ENCODE measurements at places on chromosomes 7 and 10.

DNA sequence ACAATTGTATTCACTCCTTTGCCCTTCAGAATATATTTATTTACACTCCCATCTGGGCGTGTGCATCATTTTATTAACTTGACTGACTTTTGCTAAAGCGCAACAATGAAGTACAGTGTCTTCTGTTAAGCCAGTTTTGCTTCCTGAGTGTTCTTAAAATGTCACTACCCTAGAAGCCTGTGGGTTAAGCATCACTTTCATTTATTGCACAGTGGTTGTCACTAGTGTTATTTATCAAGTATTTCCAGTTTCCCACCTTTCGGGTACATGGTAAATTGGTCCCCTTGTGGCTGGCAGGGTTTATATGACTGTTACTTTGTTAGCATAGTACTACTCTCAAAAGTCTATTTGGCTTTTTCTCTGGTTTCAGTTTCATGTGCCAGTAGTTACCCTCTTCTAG is 3.3 kb downstream of the HILPDA start:
- DNase-seq, result no peak

- DNase-seq, result no peak
Observed at GRCh38 chr10:123743441-123744223, 77.5 kb downstream of the GPR26 start.

- DNase-seq, result peak; percentile 16
Observed at GRCh38 chr7:14892961-14893360, 9.6 kb downstream of the DGKB start.

DNA sequence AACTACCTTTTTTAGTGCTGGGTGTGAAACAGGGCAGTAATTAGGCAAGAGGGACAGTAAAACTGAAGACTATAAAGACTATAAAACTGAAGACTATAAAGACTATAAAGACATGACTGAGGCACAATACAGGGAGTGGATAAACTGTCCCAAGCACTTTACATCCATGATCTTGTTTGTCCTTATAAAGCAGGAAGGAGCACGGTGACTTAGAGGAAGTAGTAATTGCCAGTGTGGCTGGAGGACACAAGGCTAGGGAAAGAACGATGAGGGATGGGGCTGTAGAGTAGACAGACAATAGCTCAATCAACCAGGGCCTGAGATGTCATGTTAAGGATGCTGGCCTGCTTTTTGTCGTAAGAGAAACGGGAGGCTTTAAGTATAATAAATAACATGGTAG is 26.0 kb downstream of the DNAJC12 start:
- no peak for DNase-seq

GRCh38 chr10:48287417-48288391 is 13.2 kb upstream of the FRMPD2 start:
- no peak for DNase-seq

DNA sequence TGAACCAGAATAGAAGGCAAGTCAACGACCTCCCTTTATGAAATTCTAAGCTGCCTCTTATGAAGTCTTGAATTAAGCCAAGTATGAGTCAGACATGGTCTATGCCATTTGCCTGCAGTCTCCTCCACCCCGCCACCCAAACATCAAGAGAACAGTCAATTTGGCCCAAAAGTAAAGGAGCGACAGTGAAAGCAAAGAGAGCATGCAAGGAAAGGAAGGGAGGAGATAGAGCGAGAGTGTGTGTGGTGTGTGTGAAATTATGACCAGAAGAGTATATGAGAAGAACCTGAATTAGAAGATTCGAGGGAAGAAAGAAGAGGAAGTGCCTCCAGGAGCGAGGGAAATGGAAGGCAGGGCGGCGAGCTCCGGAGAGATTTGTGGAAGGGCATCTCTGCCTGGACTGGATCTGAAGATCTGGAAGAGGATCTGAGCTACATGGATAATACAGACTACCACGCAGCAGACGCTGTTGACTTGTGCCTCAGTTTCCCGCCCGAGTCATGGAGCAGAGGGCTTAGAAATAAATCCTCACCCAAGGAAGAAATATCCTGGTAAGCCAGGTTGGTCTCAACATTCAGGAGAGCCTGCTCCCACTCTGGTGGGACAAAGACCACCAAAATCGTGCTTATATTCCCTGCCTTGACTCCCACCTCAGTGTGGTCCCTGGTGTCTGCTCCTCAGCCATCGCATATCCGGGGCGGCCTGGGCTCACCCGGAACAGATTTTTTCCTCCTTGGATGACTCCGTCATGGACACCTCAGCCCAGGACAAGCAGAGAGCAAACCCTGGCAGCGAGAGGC is 459 bp downstream of the ZDHHC6 start:
- peak; percentile 17 for DNase-seq

DNA sequence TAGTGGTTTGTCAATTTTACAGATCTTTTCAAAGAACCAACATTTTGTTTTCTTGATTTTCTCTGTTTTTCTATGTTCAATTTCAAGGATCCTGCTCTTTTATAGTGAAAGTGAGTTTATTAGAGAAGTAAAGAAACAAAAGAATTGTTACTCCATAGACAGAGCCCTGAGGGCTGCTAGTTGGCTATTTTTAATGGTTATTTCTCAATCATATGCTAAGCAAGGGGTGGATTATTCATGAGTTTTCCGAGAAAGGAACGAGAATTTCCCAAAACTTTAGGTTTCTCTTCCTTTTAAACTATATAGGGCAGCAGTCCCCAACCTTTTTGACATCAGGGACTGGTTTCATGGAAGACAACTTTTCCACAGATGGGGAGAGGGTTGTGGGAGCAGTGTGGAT is 165.0 kb downstream of the CCSER2 start:
- DNase-seq, result no peak

- DNase-seq, result no peak
Observed at GRCh38 chr7:148371280-148371937, 219.2 kb upstream of the C7orf33 start.

- peak; percentile 91 for DNase-seq
Observed at GRCh38 chr7:1458683-1459511, at the start of gene MICALL2. Gene MICALL2, minus strand, starts transcription at chr7:1459470. Its CDS starts 144 bp downstream, at chr7:1459326.

DNA sequence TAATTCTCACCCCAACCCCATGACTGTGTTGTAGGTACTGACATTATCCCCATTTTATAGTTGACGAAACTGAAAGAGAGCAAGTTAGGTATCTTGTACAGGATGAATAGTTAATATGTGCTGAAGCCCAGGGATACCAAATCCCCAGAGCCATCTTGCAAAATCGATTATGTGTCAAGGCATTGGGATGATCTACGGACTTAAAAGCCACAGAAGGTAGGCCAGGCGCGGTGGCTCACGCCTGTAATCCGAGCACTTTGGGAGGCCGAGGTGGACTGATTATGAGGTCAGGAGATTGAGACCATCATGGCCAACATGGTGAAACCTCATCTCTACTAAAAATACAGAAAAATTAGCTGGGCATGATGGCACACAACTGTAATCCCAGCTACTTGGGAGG is 242.4 kb upstream of the RHOBTB1 start:
- no peak for DNase-seq

- DNase-seq, result no peak
Observed at GRCh38 chr7:45986355-45987298, 65.6 kb upstream of the IGFBP3 start.

DNA sequence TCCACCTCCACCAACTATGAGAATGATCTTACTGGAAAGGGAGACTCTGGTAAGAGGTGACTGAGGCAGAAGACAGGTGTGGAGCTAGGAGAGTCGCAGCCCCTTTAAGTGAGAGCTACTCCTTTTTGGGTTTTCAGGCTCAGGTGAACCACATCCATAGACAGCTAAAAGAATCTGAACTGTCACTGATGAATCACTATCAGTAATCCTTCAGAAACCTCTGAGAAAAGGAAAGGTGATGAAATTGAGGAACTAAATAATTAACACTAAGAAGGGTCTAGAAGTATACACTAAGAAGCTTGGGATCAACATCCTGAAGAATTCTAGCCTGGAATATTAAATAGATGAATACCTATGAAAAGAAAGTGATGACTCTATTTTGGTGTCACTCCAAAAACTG is 83.0 kb downstream of the SORBS1 start:
- DNase-seq, result no peak

DNA sequence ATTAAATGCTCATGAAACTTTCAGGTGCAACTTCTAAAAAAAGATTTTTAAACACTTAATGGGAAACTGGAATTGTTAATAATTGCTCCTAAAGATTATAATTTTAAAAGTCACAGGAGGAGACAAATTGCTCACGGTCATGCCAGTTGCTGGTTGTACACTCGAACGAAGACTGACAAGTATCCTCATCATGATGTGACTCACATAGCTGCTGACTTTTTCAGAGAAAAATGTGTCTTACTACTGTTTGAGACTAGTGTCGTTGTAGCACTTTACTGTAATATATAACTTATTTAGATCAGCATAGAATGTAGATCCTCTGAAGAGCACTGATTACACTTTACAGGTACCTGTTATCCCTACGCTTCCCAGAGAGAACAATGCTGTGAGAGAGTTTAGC is 79.3 kb downstream of the ITGB8 start:
- no peak for DNase-seq

- DNase-seq, result no peak
Observed at GRCh38 chr7:77993838-77994237, 195.3 kb downstream of the PHTF2 start.

- DNase-seq, result no peak
Observed at GRCh38 chr10:132890301-132890700, 52.1 kb downstream of the CFAP46 start.

DNA sequence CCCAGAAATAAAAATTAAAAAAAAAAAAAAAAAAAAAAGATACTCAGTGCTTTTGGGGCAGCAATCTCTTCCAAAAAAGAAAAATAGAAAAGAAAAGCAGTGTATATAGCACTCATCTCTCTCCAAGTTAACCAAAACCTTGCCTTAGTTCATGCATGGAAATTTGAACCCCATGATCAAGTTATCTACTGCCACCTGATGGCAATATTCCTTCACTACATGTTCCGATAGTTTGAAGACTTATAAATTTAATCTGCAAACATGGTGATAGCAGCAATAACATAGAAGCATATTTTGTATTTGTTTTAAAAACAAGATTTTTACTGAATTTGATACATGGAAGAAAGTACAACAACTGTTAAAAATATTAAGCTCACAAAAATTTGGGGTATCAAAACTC is 48.6 kb upstream of the SLIT1 start:
- DNase-seq, result peak; percentile 39
